GOT3 (cell line): ENCODE measurements at places on chromosomes 5 and 9.

- DNase-seq: peak; percentile 65
These were observed 595 bp downstream of the PDLIM7 start for GRCh38 chr5:177496727-177497291.

DNA sequence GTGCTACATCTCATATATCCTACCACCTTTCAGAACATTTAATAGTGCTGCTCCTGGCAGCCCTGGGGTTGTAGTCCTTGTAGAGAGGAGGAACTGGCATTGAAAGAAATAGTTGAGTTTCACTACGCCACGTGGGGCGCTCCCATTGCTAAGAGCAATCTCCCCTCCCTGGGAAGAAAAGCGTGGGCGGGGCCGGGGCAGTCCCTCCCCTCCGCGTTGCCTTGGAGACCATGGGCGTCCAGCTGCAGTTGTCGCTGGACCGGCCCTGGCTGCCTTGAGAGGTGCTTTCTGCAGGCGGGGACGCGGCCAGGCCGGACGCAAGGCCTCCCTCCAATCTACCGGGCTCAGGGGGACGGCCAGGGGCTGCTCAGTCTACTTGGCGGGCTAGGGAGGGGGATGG lies 368 bp upstream of the CCDC180 start:
- DNase-seq: no peak

- DNase-seq: no peak
These were observed 164.6 kb downstream of the ROR2 start for GRCh38 chr9:91785447-91785842.

GRCh38 chr5:78234804-78235203 lies 59.7 kb downstream of the AP3B1 start:
- no peak for DNase-seq

DNA sequence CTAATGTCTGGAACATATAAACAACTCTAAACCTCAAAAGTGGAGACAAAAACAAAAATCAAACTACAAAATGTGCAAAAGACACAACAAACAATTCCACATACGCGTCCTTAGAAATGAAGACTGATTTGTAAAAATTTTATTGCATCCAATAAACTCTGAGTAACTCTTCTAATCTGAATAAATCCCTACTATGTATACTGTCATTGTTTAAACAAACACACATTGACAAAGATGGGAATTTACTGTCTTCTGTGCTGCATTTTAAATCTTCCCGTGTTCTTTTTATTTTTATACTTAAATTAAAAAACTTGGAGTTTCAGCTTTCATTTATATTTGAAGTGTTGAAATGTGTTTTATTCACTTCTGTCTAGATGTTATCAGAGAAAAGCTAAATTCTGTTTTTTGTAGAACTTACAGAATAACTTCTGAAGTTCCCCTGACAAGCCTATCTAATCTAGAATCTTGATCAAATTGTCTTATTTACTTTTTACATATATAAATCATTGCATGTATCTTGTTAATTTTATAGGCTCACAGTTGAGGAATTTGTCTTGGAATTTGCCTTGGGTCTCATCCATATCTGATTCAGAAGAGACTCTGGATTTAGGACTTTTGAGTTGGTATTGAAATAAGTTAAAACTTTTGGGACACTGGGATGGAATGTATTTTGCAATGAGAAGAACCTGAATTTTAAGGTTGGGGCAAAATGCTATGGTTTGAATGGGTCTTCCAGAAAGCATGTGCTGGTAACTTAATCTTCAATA lies 2064.4 kb upstream of the C9orf72 start:
- DNase-seq: no peak

- no peak for DNase-seq
These were observed 69.3 kb upstream of the EGFLAM start for GRCh38 chr5:38189081-38189504.

GRCh38 chr5:45109062-45109461 lies 300.3 kb downstream of the MRPS30 start:
- DNase-seq: no peak

DNA sequence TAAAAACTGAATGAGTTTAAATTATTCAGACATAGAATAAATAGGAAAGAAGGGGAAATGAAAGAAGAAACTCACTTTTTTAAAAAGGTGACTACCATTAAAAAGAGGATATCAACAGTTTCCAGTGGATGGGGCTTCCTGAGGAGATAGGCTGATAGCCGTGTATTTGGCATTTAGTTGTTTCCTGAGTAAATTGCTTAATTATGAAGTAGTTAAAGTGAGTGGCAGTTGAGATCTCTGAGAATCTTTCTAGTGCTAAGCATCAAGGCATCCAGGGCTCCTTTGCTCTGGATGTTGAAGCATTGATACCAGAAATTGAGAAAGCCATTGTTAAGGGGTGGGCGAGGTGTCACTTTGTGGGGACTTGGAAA lies 2.7 kb downstream of the TNFAIP8 start:
- DNase-seq: no peak

DNA sequence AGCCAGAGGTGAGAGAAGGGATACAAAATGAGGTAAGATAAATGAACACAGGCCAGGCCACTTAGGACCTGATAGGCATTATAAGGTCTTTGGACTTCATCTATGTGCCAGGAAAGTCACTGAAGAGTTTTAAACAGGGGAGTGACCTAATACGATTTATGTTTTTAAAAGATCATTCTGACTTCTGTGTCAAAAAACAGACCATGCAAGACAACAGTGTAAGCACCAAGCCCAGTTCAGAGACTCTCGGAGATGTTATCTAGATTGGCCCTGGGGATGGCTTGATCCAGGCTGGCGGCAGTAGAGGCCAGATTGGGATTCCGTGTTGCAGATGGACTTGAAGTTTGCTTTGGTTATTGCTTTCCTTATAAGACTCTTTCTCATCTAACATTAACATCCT lies 43.0 kb upstream of the DPYSL3 start:
- no peak for DNase-seq

DNA sequence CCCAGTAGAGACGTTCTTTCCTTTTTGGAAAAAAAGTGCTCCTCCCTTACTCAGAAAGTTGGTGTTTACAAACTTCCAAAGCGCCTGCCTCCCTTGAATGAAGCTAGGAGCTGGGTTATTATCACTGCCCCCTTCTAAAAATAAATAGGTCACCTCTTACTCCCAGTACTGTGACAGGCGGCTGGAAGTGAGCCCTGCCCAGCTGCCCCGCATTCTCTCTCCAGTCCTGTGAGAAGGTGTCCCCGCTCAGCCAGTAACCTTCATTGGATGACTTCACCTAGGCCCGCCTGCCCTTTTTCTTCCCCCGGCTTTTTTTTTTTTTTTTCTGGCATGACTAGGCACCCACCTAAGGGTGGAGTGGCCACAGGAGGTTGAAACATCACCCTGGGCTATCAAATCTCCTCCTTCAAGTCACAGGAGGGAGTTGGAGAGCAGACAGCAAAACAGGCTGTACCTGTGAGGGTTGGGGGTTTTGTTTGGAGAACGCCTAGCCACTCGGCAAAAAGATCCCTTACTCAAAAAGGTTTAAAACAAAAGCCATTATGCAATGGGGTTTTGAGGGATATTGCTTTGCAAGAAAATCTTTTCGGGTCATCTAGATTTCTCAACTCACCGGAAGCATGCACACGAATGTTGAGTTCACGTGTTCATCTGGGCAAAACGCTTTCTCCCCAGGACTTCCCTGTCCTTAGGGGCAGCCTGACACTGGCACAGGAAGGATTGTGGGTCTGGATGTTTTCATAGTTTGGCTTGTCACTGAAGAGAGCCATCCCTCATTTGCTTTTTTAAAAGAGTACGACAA lies 43.3 kb upstream of the ZNF622 start:
- no peak for DNase-seq

GRCh38 chr5:14039576-14039975 lies 95.1 kb upstream of the DNAH5 start:
- no peak for DNase-seq

DNA sequence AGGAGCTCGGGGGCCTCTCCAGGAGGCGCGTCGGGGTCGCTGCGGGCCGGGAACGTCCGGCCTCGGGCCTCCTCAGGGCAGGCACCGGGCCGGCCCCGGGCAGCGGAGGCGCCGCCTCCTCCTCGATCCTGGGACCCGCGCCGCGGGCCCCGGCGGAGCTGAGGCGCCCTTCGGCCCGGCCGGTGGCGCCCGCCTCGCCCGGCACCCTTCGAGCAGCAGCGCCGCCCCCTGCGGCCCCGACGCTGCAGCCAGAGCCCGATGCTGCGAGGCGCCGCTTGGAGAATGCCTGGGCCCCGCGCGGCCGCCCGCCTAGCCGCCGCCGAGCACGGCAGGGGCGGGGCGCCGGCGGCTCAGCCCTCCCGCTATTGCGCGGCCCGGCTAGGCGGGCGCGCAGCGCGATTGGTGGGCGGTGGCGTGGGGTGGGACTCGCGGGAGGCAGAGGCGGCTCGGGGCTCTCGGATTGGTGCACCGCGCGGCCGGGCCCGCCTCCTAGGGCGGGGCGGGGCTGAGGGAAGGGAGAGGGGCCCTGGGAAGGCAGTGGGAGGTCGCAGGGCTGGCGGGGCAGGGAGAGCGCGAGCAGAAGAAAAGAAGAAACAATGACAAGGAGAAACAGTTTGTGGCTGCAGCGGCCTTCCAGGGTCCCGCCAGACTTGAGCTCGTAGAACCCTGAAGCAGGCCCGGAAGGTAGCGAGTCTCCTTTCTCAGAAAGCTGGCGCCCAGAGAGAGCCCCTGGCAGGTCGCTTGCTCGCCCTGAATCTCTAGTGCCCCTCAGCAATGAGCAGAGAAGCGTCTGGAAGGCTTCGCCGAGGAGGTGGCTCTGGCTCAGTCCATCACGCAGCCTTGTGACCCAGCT lies at the start of gene EEIG1:
Gene EEIG1 (minus strand): TSS at position 284 of the 853 bp plus-strand sequence. CDS start 852 bp downstream, outside the sequence.
- peak; percentile 63 for DNase-seq

DNA sequence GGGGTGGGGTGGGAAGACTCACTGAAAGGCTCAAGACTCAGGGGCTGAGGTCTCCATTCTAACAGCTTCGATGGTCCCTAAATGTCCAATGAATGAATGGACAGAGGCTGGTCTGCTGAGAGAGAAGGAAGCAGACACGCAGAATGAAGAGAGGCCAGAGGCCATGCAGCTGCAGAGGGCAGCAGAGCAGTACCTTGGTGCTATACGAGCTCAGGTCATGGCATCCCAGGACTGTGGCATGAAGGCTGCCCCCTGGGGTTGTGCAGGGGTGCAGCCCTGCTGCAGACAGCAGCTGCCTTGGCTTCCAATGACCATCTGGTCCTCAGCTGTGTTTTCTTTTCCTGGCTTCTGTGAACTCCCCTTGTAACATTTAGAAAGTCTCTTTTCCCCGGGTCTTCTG lies 15.2 kb upstream of the CORO2A start:
- DNase-seq: no peak
